ENCODE measurements at places on chromosomes 2 and 18. TPM values are rescaled to one million over a fixed set of nuclear protein-coding genes. Genes with fewer than 3 reads are reported as not detected.

The AP1S3 gene
- total RNA-seq: 2.3 TPM

The FBXO36 gene
- total RNA-seq: 1.5 TPM

The UPP2 gene
- not detected for total RNA-seq

The TPO gene
- 0.32 TPM for total RNA-seq

The TUBA3E gene
- total RNA-seq: not detected

The CLASP1 gene
- 28.8 TPM for total RNA-seq

The HRH4 gene
- not detected for total RNA-seq

The SATB2 gene
- total RNA-seq: 0.65 TPM

The ERCC3 gene
- 46.8 TPM for total RNA-seq

The GIGYF2 gene
- 28.8 TPM for total RNA-seq

The ZSWIM2 gene
- total RNA-seq: 0.13 TPM

The LOXL3 gene
- total RNA-seq: 1.8 TPM

The IGFBP5 gene
- total RNA-seq: 0.82 TPM

The CHRNA1 gene
- total RNA-seq: 0.16 TPM

The PROC gene
- total RNA-seq: not detected

The TMEM247 gene
- not detected for total RNA-seq

The LOXHD1 gene
- 0.16 TPM for total RNA-seq

The SCYGR4 gene
- total RNA-seq: not detected

The MYO7B gene
- 0.06 TPM for total RNA-seq

The CAPN14 gene
- total RNA-seq: 0.13 TPM

The RGPD3 gene
- under 0.01 TPM for total RNA-seq

The IL36G gene
- total RNA-seq: not detected

The MAPK4 gene
- total RNA-seq: not detected

The GCC2 gene
- 13.4 TPM for total RNA-seq

The DSG4 gene
- total RNA-seq: not detected

The RAB6C gene
- total RNA-seq: not detected

The FOXI3 gene
- not detected for total RNA-seq

The ASB18 gene
- not detected for total RNA-seq

The CARF gene
- total RNA-seq: 1.9 TPM

The POTEE gene
- 0.16 TPM for total RNA-seq

The CNDP1 gene
- total RNA-seq: not detected

The PAX8 gene
- 0.16 TPM for total RNA-seq

The RSAD2 gene
- 5.3 TPM for total RNA-seq

The DLX2 gene
- total RNA-seq: not detected

The HSPD1 gene
- total RNA-seq: 196 TPM

The WDSUB1 gene
- total RNA-seq: 3.7 TPM

The KLHL30 gene
- not detected for total RNA-seq

The ATRAID gene
- total RNA-seq: 95.0 TPM

The GPR75 gene
- 3.5 TPM for total RNA-seq

The RIT2 gene
- not detected for total RNA-seq

Measured in bladder microvascular endothelial cell (primary cell).